Ovary (tissue), 10 donors: ENCODE measurements at places on chromosomes 2 and 18. TPM values are rescaled to one million over a fixed set of nuclear protein-coding genes. Genes with fewer than 3 reads are reported as not detected.

Gene SH3BP4
- total RNA-seq: 37.4 TPM

DNA sequence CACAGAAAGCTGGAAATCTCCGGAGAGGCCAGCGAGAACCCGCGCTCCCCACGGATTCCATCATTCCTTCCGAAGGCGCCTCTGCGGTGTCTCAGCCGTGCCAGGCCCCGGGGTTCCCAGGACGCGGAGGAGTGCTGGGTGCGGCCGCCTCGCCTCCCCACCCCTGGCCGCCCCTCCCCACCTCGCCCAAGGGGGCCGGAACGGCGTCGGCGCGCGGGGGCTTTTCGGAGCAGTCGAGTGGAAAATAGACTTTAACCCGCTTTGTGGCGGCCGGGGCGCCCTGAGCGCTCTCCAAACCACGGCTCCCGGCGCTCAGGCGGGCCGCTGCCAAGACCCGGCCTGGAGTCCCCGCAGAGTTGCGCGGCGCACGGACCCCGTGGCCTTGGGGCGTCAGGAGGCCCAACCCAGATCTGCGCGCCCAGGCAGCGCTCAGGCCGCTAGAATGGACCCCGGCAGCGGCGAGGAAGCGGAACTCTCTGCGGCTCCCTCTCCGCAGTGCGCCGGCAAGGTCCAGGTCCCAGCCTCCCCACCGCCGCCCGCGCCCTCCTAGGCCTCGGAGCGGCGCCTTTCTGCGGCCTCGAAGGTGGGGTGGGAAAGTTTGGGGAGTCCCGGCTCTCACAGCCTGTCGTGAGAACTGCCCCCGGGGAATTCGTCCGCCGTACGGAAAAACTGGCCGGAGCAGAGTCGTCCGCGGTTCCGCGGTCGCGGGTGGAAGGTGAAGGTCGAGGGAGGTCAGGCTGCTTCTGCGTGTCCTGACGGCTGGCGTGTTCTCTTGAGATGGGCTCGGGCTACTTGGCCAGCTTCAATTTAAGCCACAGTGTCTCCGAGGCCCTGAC is 1.2 kb upstream of the EMX1 start:
- DNase-seq: no peak

GRCh38 chr18:36152781-36153180 is 23.1 kb downstream of the ELP2 start:
- no peak for DNase-seq

- DNase-seq: no peak
Measured at GRCh38 chr18:58286632-58287352, 242.8 kb downstream of the NEDD4L start.

GRCh38 chr2:17065536-17065935 is 399.9 kb upstream of the CYRIA start:
- no peak for DNase-seq

DNA sequence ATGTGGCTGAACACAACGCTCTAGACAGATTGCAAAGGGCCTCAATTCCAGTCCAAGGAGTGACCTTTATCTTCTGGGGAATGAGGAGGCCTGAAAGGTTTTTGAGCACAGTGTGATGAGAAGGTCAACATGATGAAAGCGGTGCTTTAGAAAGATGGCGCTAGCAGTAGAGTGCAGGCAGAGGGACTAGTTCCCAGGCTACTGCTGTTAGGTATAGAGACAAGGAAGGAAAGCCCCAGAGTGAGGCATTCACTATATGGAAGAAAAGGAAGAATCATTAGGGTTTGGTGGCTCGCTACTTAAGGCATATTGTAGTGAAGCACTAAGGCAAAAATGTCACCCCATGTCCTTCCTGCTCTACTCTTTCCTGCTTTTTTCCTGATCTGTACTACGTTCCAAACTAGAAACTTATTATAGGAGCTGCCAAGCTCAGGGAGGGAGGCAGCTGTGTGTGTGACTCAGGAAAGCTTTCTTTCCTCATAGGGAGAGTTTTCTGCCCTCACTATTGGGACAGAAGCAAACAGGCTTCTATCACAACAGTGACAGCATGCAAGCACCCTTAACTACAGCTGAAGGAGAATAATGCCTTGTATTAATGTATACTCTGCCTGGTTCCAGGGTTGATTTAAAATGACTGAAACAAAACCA is 160.8 kb upstream of the CAVIN2 start:
- DNase-seq: no peak

GRCh38 chr2:100145893-100146656 is 3.7 kb upstream of the AFF3 start:
- no peak for DNase-seq
